ENCODE measurements at places on chromosomes 5 and 9. TPM values are rescaled to one million over a fixed set of nuclear protein-coding genes. Genes with fewer than 3 reads are reported as not detected.

GRCh38 chr9:86948074-86948929 is 996 bp upstream of the GAS1 start:
- peak overlapping the region; percentile 94 for H3K27ac ChIP-seq
- H3K27me3 ChIP-seq: no peaks in the 10 kb centered on the region
- no peak for DNase-seq
- H3K4me3 ChIP-seq: peak overlapping the region; percentile 90
- peaks cover 40% of the 10 kb centered on the region for H3K4me1 ChIP-seq

DNA sequence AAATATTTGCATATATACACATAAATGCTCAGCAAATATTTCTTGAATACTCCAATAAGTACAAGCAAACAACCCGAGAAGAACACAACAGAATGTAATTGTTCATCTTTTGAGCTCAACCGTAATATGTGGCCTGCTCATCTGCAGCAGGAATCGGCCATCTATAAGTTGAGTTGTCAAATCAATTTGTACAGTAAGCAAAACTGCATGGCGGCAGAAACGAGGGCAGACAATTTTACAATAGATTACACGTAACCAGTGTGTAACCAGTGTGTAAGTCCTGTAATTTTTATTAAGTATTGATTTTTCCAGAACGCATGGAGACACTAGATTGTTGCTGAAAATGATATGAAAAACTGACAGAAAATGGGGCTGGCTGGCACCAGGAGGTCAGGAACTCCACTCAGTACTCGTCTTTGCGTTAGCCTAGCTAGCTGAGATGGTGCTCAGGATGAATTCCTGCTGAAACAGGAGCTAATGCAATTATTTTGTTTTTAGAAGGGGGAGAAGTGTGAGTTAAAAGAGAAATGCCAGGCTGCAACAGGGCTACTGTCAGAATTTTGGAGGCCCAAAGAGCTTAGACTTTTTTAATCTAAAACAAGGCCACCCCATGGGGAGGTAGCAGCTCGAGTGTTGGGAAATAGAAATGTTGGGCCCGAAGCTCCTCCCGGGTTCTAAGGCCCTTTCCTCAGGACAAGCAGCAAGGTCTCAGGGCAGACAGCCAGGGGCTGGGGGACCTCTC is 682 bp downstream of the DHX29 start:
- no peak for DNase-seq
- no peaks in the 10 kb centered on the region for H3K27me3 ChIP-seq
- H3K36me3 ChIP-seq: peaks cover 2% of the 10 kb centered on the region

- H3K4me1 ChIP-seq: peaks cover 12% of the 10 kb centered on the region
- peaks cover 2% of the 10 kb centered on the region for H3K27me3 ChIP-seq
- H3K27ac ChIP-seq: no peak overlapping the region
Observed at GRCh38 chr5:68086857-68087256, 128.7 kb upstream of the PIK3R1 start.

- H3K27ac ChIP-seq: no peak overlapping the region
- DNase-seq: no peak
- peaks cover 2% of the 10 kb centered on the region for H3K36me3 ChIP-seq
- no peak overlapping the region for H3K4me3 ChIP-seq
Observed at GRCh38 chr9:126488310-126488709, 125.4 kb upstream of the LMX1B start.

- no peaks in the 10 kb centered on the region for H3K27me3 ChIP-seq
- H3K27ac ChIP-seq: peak overlapping the region; percentile 98
- H3K4me3 ChIP-seq: peak overlapping the region; percentile 93
- no peaks in the 10 kb centered on the region for H3K36me3 ChIP-seq
- peaks cover 67% of the 10 kb centered on the region for H3K4me1 ChIP-seq
- DNase-seq: no peak
Observed at GRCh38 chr9:13278368-13279246, 885 bp downstream of the MPDZ start.

GRCh38 chr9:81622471-81623255 is 66.7 kb downstream of the TLE1 start:
- H3K4me1 ChIP-seq: peaks cover 19% of the 10 kb centered on the region
- H3K27me3 ChIP-seq: no peaks in the 10 kb centered on the region
- H3K36me3 ChIP-seq: peaks cover 2% of the 10 kb centered on the region
- no peak for DNase-seq
- H3K4me3 ChIP-seq: no peak overlapping the region

DNA sequence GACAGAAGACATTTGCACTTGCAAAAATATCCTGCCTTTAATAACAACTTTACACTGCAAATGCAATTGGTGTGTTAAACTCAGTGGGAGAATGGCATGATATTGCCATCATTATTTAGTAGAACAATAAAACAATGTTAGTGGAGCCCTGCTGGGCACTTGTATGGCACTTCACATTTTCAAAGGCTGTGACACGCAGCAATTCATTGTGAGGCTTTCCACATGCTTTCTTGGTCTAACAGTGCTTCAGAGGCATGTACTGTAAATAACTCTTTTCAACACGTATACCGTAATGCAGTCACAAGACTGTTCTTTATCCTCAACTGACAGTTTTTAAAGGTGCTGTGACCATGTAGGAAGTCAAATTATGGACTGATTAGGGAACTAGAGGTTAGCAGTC is 155.5 kb upstream of the EPB41L4A start:
- no peak overlapping the region for H3K4me3 ChIP-seq
- no peak for DNase-seq
- peaks cover 14% of the 10 kb centered on the region for H3K27me3 ChIP-seq
- no peak overlapping the region for H3K27ac ChIP-seq
- no peaks in the 10 kb centered on the region for H3K36me3 ChIP-seq

DNA sequence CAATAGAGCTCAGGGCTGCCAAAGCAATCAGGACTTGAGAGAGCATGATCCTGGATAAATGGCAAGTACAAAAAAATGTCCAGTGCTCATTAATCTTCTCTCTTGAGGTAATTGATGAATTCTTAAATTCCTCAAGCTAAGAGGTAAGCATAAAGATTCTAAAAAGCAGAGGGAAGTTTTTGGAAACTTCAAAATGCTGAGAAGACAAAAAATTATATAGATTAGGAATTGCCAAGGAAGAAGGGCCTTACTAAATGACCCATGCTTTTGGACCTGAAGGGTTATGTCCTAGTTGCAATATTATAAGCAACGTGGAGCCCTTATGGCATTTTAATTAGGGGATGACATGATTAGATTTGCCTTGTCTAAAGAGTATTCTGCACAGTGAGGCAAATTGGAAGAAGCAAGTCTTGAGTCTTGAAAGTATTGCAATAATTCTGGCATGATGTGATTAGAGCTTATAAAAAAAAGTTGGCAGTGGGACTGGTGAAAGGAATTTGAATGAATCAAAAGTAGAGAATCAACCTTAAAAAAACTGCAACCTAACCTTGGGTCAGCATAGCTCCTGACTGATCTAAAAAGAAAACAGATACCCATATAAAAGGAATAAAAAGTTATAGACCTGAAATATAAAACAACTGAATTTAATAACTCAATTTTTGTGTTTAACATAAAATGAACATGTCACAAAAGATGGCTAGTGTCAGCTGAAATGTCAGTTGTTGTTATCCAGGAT is 323.8 kb upstream of the ARRDC3 start:
- H3K27ac ChIP-seq: peak overlapping the region; percentile 43
- H3K27me3 ChIP-seq: no peaks in the 10 kb centered on the region
- no peak for DNase-seq
- no peak overlapping the region for H3K4me3 ChIP-seq

Gene GRM6
- total RNA-seq: not detected

Gene LCN15
- total RNA-seq: not detected

Gene GPSM1
- total RNA-seq: 40.0 TPM

Gene IFNE
- not detected for total RNA-seq

Gene ADCY2
- total RNA-seq: 0.36 TPM

Measured in chondrocyte (in vitro differentiated cells).